ENCODE measurements at places on chromosomes 7 and 10.

DNA sequence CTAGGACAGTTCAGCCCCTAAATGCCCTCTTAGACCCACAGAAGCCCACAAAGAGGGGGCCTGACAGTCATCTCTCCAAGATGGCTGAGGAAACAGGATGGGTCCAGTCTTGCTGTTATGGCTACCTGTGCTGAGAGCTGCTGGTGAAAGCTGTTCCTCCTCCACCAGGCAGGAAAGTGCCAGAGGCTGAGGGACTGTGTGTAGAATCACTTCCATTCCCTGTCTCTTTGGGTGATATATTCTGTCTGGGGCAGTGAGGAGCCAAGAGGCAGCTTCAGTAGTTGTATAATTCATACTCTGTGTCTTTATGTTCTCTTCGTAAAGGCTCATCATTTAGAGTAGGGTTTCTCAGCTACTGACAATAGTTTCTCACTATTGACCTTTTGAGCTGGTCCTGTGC, 242.3 kb upstream of the FZD1 start:
- DNase-seq = no peak

DNA sequence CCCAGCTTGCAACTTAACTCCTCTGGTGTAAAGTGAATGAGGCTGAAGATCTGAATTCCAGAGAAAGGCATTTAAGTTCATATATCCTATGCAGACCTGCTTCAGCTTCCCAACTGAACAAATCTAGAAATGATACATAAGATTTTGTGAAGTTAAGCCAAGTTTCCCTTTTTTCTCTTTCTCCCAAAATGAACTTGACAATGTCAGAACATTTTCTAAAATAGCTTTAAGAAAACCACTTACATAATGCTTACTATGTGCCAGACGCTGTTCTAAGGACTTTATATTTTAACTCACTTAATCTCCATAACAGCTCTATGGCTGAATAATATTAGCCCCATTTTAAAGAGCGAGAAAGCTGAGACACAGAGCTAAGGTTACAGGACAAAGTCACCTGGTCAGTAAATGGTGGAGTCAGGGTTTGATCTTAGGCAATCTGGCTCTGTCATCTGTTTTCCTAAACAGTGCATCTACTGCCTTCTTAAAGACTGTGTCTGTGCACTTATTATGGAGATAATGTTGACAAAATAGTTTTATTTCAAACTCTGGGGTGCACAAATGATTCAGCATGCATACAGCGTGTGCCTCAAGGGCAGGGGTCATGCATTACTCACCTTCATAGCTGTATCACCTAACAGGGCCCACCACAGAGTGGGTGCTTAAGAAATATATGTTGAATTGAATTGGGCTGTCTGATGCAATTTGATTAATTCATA, 66.8 kb downstream of the RHOBTB1 start:
- DNase-seq = no peak

DNA sequence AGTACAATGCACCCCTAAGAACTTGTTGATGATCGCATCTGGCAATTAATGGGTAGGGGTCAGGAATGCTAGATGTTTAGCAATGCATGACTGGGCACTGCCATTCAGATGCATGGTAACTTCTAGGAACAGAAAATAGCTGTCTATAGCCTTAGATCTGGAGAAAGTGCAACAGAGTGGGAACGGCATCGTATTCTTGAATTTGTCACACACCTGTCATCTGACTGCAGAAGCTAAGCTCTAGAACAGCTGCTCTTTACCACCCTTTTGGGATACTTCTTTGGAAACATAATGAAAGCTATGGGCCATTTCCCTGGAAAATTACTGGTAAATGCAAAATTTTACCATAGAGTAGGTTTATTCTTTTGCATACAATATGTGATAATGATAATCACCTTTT, 118.1 kb downstream of the SLC25A13 start:
- DNase-seq = no peak

DNA sequence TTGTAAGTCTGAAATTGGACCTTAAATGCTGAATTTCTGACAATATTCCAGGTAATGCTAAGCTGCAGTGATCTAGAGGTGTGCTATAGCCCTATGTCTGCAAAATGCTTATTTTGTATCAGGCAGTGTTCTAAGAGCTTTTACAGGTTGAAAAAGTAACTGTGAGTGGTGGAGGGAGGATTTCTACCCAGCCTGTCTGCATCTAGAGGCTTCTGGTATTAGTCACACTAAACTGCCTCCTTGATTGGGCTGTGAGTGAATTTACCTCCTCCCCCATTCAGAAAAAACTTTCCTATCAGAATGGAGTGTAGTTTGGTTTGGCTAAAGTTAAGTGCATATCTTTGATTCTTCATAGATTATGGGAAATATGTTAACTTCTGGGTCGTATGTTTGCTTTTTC, 56.8 kb downstream of the BBS9 start:
- no peak for DNase-seq

GRCh38 chr7:139075031-139075652, 34.4 kb downstream of the ZC3HAV1 start:
- peak; percentile 65 for DNase-seq

- no peak for DNase-seq
These were observed 615.4 kb upstream of the SEMA3D start for GRCh38 chr7:85802211-85802610.

GRCh38 chr7:128000048-128000447, 31.2 kb downstream of the LRRC4 start:
- DNase-seq = no peak

GRCh38 chr10:86387178-86387794, 20.7 kb upstream of the GRID1 start:
- DNase-seq = no peak

DNA sequence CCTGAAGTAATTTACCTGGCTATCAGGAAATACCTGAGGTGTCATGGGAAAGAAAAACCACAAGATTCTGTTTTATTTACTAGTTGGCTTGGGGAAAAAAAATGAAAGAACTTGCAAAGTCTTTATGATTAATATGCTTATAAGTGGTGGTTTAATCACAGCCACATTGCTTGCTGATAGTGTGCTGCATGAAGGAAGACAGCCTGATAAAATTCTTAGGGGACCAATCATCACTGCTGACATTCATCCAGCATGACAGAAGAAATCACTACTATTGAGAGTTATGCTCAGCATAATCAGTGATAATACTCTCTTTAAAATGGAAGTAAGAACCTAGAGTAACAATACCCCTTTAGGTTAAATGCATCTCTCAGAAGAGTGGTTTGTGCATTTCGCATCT, 150.2 kb upstream of the LRRN3 start:
- no peak for DNase-seq

DNA sequence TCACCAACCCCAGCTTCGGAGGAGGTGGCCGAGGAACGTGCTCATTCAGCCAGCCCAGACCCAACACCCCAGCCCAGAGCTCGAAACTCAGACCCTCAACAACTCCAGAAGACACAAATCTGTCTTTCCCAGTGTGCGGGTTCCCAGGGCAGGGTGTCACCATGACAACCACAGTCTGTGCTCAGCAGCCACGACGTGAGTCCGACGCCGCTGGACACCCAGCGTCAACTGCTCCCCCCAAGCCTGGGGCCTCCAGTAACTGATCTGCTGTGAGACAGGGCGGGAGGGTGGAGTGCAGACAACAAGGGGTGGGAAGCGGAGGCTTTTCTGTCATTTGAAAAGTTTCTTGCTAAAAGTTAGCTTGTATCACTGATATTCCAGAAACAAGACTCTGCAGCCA, 167.2 kb downstream of the MAD1L1 start:
- no peak for DNase-seq

DNA sequence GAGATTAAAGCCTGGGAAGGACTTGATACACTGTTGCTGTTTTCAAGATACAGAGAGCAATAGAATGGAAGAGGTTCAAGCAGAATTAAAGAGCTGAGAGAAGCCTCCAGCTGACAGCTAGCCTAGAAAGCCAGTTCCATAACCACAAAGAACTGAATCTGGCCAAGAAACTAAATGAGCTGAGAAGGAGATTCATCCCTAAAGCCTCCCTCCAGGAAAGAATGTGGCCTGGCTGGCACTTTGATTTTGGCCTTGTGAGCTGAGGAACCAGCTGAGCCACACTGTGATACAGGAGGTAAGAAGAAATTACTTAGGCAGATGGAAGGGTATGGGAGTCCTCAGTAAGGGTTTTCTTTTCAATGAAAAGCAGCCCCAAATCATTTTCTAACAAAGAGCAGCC, 324.1 kb downstream of the PHF14 start:
- DNase-seq = no peak

DNA sequence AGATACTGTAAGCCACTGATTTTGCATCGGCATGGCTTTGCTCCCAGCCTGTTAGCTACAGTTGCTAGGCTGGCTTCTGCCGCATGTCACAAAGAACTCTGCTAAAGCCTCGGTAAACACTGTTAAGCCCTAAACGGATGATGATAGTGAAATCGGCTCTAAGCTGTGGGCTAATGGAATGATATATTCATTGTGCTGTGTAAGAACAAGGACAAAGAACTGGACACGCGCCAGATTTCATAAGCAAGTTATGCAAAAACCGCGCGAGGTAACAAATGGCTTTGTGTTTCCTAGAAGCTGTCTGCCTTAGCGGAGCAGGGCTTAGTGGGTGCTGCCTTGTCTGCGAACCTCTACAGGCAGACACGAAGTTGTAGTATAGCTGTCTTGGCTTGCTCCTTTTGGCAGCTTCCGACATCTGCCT, 331.3 kb upstream of the COBL start:
- DNase-seq = no peak

DNA sequence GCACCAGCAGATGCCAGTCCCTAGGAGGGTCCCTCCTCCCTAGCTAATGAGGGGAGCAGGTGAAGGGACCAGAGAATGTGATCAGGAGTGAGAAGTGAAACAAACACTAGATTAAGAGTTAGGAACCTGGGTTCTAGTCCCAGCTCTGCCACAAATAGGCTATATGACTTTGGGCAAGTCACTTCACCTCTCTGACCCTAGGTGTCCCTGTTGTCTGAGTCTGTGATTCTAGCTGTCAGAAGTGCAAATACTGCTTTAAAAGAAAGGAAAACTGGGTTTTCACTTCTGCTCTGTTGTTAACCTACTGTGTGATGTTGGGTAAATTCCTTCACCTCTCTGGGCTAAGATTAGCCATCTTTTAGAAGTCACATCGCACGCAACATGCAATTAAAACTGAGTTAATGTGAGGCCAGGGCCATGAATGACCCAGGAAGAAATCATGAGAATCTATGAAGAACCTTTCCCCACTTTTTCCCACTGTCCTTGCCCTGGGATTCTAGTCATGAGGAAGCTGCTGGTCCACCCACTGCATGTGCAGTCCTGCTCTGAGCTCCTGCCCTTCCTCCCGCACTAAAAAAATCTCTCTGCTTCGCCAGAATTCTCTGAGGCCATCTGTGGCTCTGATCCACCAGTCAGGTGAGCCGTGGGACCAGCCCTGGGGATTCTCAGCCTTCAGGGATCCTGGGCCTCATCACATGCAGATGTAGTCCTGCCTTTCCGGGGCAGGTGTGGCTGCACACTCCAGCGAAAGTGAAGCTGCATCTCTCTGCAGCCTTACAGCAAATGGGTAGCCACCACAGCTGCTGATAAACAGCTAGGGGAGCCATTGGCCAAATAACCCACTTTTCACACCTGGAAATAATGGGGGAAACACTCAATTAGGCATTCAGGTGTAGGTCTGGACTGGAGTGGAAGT, 181.7 kb downstream of the PLXNA4 start:
- no peak for DNase-seq

- DNase-seq = no peak
These were observed 325.5 kb upstream of the C7orf33 start for GRCh38 chr7:148264933-148265557.

DNA sequence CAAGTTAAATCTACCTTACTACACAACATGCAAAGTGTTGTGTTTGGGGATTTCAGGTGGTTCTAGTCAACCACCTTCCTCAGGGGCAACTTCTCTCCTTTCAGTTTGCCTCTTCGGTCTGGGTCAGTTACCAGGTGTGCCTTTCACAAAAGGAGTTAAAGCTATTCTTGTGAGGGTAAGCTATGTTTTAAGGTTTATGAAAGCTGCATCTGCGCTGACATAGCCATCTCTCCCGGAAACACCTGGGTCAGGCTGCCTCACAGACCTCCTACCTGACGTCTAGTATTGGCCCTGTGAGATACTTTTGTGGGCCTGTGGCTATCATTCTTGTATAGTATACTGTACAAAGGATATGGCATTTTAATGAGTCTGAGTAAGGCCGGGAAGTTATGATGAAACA, 67.7 kb upstream of the ITGA8 start:
- DNase-seq = no peak

- no peak for DNase-seq
These were observed 38.7 kb downstream of the PHTF2 start for GRCh38 chr7:77837275-77837674.

DNA sequence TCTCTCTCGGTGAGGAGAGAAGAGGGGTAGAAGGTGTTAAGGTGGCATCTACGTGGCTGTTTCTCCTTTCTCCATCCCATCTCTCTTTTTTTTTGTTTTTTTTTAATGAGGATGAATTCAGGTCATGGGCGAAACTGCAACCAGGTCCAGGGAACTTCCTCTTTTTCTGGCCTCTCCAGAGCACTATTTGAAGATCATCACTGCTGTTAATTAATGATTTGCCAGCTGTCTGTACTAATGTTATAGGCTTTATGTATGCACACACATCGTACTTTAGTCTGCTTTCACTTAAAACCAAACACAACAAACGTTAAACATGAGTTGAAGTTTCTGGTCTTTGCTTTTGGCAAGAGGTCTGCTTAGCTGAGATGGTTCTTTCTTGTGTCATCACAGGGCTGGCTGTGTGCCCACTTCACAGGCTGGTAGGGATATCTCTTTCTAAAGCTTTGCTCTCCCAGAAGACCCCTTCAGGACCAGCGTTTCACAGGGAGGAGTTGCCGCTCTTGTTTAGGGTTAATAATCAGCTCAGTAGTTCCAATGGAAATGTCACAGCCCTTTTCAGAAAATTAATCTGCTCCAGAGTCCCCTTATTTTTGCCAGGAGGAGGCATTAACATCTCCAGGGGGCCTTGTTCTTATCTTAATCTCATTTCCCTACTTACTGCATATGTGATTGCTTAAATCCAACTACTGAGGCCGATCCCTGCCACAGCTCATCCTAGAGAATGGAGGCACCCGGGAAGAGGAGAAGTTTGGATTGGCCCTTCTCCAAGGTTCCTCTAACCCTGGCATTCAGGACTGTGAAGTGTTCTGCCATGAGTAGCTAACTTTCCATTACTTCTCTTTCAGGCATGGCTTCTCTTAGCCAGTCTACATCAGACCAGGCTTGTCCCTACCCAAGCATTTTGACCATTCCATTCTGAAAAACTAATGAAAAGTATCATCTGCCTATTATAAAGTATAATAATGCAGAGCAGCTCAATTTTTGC, 273.9 kb upstream of the NFE2L3 start:
- no peak for DNase-seq

DNA sequence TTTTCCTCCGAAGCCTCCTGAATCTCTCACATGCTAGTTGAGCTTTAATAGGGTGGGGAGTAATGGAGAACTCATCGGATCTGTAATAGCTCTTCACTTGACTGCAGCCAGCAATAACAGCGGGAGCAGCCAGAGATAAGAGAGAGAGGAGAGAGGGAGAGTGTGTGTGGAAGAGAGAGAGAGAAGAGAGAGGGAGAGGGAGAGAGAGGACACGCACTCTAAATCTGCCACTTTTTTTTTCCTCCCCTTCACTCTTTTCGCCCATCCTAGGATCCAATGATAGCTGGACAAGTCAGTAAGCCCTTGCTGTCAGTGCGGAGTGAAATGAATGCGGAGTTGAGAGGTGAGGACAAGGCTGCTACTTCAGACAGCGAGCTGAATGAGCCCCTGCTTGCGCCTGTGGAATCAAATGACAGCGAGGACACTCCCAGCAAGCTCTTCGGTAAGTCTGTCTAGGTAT, 107.9 kb downstream of the POU6F2 start:
- DNase-seq = no peak

All from effector memory CD4-positive, alpha-beta T cell (primary cell).